ENCODE measurements at places on chromosomes 2 and 18.

- no peak for DNase-seq
These were observed at the start of gene KHK for GRCh38 chr2:27086724-27087593. Gene KHK, plus strand, starts transcription at chr2:27086772. Its CDS starts 488 bp downstream, at chr2:27087260.

- DNase-seq = no peak
These were observed 39.6 kb downstream of the RTTN start for GRCh38 chr18:70165936-70166335.

GRCh38 chr2:69914950-69915945, at the start of gene MXD1:
Gene MXD1, plus strand, starts transcription at chr2:69915109. Its CDS starts 222 bp downstream, at chr2:69915331.
- DNase-seq = no peak

- no peak for DNase-seq
These were observed 44.0 kb upstream of the UBE2F start for GRCh38 chr2:237922641-237923361.

GRCh38 chr2:30178618-30179434, 32.0 kb downstream of the YPEL5 start:
- DNase-seq = peak; percentile 28

DNA sequence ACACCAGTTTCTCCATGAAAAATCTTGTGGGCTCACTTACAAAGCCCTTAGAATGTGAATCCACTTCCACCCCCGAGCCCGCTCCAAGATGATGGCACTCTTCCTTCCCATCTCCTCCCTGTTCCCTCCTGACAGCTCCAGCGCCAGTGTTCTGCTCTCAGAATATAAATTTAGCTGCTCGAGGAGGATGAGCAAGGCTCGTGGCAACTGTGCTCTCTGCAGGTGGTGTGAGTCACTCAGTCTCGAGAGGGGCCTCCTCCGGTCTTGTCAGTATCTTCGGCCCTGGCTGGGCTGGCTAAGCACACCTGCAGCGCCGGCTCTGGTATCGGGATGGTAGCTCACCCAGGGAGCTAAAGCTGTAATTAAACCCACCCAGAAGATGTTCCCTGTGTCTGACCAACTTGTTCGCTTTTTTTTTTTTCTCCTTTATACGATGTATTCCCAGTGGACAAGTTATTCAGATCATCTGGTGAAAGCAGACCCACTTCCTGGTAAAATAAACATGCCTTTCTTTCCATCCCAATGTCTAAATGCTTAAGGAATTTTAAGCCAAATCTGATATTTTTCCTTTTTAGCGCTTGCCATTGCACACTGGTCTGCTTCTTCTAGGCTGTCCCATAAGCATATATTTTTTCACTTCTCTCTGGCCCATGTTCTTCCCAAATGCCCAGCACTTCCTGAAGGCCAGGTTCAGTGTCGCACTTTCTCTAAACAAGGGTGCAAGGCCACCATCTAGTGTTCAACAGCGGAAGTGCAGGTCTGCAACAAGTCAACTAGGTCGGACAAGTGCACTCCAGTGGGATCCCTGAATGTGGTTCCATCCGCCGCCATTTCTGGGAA, 31.4 kb upstream of the YPEL5 start:
- peak; percentile 75 for DNase-seq

GRCh38 chr2:59181347-59181746, 940.2 kb upstream of the FANCL start:
- DNase-seq = no peak

DNA sequence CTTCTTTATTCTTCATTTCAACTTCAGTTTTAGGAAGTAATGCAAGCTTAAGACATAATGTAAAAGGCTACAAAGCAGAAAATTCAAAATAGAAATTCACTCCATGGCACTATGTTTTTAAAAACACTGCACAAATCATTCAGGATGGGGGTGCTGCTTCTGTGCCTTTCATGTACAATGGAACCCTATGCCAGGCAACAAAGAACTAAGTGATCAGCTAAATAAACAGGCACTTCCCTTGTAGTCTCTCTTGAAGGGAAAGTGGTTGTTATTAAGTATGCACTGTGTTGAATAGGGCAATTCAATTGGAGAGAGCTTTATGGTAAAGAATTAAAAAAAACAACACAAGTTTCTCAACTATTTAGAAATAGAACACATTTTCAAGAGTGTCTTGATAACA, 10.9 kb upstream of the ERBB4 start:
- DNase-seq = no peak

- DNase-seq = no peak
These were observed 173.4 kb downstream of the GLI2 start for GRCh38 chr2:120909102-120909501.

DNA sequence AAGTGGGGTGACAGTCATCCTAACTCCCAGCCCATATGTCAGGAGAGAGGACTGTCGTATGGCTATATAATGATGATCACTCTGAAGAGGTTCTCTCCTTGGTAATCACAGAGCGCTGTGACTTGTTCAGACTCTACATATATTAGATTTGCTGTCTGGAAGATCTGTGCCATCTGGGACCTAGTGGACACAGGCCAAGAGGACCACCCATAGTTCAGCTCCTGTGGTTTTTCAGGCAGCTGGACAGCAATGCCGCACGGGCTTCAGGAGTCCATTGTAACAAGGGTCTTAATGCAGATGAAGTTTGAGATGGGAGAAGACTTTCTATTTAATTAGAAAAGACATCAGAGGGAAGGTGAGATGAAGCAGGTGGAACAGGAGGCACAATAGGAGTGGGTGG, 40.1 kb upstream of the EPHA4 start:
- DNase-seq = no peak

DNA sequence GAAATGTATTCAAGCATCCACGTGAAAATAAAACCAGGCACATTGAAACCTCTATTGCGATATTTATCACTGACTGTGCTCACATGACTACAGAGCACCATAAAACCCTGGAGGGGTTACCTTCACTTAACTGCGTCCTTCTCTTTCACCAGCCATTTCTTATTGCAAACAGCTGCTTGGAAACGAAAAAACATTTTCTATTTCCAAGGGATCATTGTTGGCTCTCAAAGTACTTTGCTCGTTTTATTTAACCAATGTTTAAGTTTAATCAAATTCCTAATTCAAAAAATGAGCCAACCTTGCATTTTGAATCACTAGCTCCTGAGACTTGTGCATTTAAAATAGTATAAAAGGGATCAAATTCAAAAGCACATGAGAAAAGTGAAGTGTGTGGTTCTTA, 134.4 kb downstream of the OSR1 start:
- no peak for DNase-seq

DNA sequence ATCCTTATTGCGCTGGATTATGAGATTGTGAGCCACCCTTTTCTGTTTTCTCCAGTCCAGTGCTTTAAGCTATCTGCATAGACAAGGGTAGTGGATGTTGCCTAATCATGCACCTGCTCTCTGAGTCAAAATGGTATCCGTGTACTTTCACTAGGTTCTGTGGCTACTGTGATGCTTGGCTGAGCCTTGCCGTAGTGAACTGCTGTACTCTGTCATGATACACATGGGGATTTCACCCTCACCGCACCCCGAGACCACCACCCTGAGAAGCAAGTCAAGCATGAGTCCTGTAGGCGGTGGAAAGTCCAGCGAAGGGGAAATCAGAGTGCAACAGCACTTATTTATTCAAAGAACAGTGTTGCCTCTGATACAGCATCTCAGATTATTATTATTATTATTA, 55.0 kb downstream of the ARHGAP25 start:
- DNase-seq = no peak

DNA sequence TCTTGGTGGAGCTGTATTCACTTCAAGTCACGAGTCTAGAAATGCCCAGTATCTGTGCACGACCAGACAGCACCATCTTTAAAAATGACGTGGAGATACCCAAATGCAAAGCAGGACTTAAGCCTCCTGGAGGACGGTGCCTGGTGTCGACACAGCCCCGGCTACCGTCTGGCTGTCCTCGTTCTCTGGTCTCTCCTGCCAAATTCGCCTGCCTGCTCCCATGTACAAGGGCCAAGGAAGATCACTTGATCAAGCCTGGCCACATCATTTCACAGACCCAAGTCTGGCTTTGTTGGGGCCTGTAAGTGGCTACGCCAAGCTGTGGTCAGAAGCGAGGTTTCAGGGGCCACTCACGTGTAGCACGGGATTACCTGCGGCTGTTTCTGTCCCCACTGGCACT, 9.4 kb downstream of the ODC1 start:
- DNase-seq = no peak

All from fibroblast of skin of right quadriceps (primary cell).